ENCODE measurements at places on chromosomes 6 and 20.

- DNase-seq, result no peak
Measured at GRCh38 chr20:5100684-5101347, 18.9 kb downstream of the PCNA start.

DNA sequence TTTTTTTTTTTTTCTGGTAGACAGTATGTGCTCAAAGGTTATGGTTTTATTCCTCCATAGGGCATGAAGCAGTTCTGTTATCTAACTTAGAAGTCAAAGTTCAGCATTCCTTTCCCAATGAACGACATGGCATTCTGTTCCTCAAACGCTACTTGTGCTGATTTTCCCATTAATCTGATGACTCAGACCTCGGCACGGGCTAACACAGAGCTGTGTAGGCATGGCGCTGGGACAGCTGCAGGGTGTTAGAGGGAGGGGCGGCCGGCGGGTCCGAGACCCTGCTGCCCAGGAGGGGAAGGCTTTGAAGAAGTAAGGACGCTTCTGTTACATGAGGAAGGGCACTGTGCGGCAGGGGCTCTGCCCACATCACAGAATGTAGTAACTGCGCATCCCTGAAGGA, 93.6 kb upstream of the AGPAT4 start:
- DNase-seq, result no peak

- no peak for DNase-seq
Measured at GRCh38 chr6:33783781-33784520, 5.0 kb downstream of the LEMD2 start.

- DNase-seq, result no peak
Measured at GRCh38 chr20:62342910-62343309, 24.2 kb downstream of the LAMA5 start.

- peak; percentile 77 for DNase-seq
Measured at GRCh38 chr6:169188475-169188874, 65.2 kb downstream of the THBS2 start.

- DNase-seq, result no peak
Measured at GRCh38 chr6:169445661-169446581, 192.3 kb upstream of the THBS2 start.

DNA sequence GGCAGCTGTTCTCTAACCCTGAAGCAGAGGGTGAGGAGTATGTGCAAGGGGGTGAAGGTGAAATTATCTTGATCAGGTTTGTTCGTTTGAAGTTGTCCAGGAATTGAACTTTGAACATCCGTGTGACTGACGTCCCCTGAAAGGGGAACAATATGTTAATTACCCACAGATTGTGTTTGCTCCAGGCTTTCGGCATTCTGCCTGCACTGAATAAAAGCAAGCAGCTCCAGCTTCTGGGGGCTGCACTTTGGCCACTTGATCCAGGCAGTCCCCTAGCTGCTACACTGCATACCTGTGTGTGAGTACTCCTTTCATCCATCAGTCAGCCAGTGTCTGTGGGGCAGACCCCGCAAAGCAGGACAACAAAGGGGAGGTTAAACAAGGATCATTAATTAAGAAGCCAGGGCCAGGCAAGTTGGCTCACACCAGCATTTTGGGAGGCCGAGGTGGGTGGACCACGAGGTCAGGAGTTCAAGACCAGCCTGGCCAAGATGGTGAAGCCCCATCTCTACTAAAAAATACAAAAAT, 104.8 kb upstream of the BTN3A2 start:
- DNase-seq, result no peak

DNA sequence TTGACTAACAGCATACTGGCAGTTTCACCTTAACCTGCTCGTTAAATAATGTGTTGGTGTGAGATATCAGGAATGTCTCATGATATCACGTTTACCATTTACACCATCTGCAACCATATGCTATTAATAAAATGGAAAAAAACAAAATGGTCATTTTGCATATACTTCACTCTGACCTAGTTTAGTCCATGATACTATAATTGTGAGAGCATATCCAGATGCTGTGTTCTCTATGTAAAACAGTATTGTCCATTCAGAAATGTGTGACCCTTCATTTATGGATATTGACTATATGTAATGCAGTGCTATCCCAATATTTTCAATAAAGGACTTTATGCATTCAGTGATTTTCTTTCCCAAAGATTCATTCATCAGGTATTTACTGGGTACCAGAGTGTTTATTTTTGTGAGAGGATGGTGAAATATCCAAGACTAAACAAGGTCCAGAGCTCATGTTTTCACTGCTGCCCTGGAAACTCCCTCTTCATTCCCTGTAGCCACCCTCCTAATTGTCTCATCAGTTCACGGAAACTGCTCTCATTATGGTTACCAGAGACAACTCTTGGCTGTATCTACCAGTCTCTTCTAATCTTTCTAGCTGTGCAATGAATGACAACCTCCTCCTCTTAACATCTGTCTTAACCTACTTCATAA, 25.7 kb upstream of the HINT3 start:
- no peak for DNase-seq

GRCh38 chr6:143260857-143261256, 189.6 kb downstream of the ADAT2 start:
- DNase-seq, result no peak

GRCh38 chr20:38892091-38892981, 33.9 kb upstream of the FAM83D start:
- DNase-seq, result no peak

DNA sequence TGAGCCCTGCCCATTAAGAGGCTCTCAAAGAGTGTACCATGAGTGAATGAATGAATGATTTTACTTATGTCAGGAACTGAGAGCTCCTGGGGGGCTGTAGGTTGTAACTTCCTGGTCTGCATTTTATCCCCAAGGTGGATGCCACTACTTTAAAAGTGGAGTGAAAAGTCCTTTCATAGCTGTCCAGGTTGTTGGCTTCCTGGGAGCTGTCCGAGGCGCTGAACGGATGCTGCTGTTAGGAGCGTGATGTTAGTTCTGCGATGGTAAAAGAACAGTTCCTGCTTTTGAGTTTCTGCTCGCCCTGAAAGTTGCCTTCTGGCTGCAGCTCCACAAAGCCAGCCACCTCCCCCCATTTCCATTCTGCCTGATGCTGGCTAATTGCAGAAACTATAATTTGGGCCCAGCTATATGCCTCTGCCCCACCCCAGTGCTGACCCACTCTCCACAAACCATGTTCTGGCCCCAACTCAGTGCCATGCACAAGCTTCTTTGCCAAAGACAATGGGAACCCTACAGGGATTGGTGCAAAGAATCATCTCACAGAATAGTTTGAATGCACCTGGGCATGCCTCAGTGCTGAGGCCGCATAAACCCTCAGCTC, 330.9 kb upstream of the CDH4 start:
- no peak for DNase-seq

- DNase-seq, result no peak
Measured at GRCh38 chr20:47708140-47708807, 77.0 kb downstream of the SULF2 start.

All from kidney epithelial cell (primary cell).